ENCODE measurements at places on chromosomes 3 and 15. TPM values are rescaled to one million over a fixed set of nuclear protein-coding genes. Genes with fewer than 3 reads are reported as not detected.

BCL2A1 gene
- total RNA-seq: 12.6 TPM

ZNF501 gene
- not detected for total RNA-seq

NOX5 gene
- total RNA-seq: 0.30 TPM

ZNF35 gene
- 7.1 TPM for total RNA-seq

KLHL6 gene
- total RNA-seq: not detected

DET1 gene
- total RNA-seq: 5.8 TPM

MESP2 gene
- total RNA-seq: 0.42 TPM

NUSAP1 gene
- total RNA-seq: 74.9 TPM

SERPINI2 gene
- total RNA-seq: not detected

IL17RD gene
- total RNA-seq: 1.4 TPM

GREM1 gene
- total RNA-seq: 5.8 TPM

MORC1 gene
- not detected for total RNA-seq

ABHD14A gene
- 15.0 TPM for total RNA-seq

ADGRG7 gene
- not detected for total RNA-seq

LYZL4 gene
- total RNA-seq: not detected

CNTN6 gene
- total RNA-seq: not detected

CEP19 gene
- total RNA-seq: 2.6 TPM

SEMA5B gene
- 0.33 TPM for total RNA-seq

ZNF609 gene
- total RNA-seq: 18.6 TPM

PLA2G4E gene
- not detected for total RNA-seq

AMOTL2 gene
- total RNA-seq: 52.4 TPM

CLPX gene
- total RNA-seq: 37.2 TPM

HTR3E gene
- total RNA-seq: not detected

DUOXA2 gene
- total RNA-seq: not detected

ROPN1 gene
- total RNA-seq: not detected

DUSP7 gene
- 19.8 TPM for total RNA-seq

ARPIN gene
- 14.3 TPM for total RNA-seq

GRM7 gene
- not detected for total RNA-seq

CLDN16 gene
- total RNA-seq: not detected

APOD gene
- 0.86 TPM for total RNA-seq

MSL2 gene
- total RNA-seq: 6.7 TPM

SHISA5 gene
- 134 TPM for total RNA-seq

TMEM266 gene
- total RNA-seq: 0.14 TPM

FEZF2 gene
- not detected for total RNA-seq

TRIM69 gene
- 5.8 TPM for total RNA-seq

FSIP1 gene
- total RNA-seq: 0.70 TPM

MCF2L2 gene
- 0.24 TPM for total RNA-seq

CPNE4 gene
- 4.9 TPM for total RNA-seq

GPR160 gene
- 1.9 TPM for total RNA-seq

PSMD2 gene
- total RNA-seq: 298 TPM

ISLR gene
- total RNA-seq: 0.39 TPM

DAZL gene
- not detected for total RNA-seq

C3orf22 gene
- total RNA-seq: not detected

RHOV gene
- 4.2 TPM for total RNA-seq

SRGAP3 gene
- 0.79 TPM for total RNA-seq

PTPRG gene
- total RNA-seq: 2.4 TPM

ADAMTS9 gene
- 0.49 TPM for total RNA-seq

CHL1 gene
- not detected for total RNA-seq

LARP6 gene
- 50.6 TPM for total RNA-seq

CIAO2A gene
- total RNA-seq: 116 TPM

PARP16 gene
- total RNA-seq: 11.4 TPM

WDR93 gene
- total RNA-seq: 0.25 TPM

SLC22A13 gene
- total RNA-seq: not detected

RETNLB gene
- not detected for total RNA-seq

SLC28A2 gene
- total RNA-seq: not detected

ANKUB1 gene
- total RNA-seq: not detected

ACTC1 gene
- total RNA-seq: 0.20 TPM

ADIPOQ gene
- not detected for total RNA-seq

ACTRT3 gene
- 3.1 TPM for total RNA-seq

All from A549 treated with Mapracorat at 1 μM for 4 hours (cell line).